Caco-2 (cell line): ENCODE measurements at places on chromosomes 11 and 22. TPM values are rescaled to one million over a fixed set of nuclear protein-coding genes. Genes with fewer than 3 reads are reported as not detected.

Gene ARHGAP32
- total RNA-seq, result 54.0 and 56.0 TPM in 2 replicates

GRCh38 chr11:105032495-105032894, 2.4 kb downstream of the CASP1 start:
- no peaks in the 10 kb centered on the region for H3K36me3 ChIP-seq
- no peaks in the 10 kb centered on the region for H3K4me1 ChIP-seq
- H3K27ac ChIP-seq, result no peak overlapping the region
- DNase-seq, result no peak

- no peak overlapping the region for H3K27ac ChIP-seq
- no peak for DNase-seq
- no peaks in the 10 kb centered on the region for H3K36me3 ChIP-seq
- no peak overlapping the region for H3K4me3 ChIP-seq
- H3K4me1 ChIP-seq, result peaks cover 11% of the 10 kb centered on the region
These were observed 14.1 kb upstream of the CYB5R2 start for GRCh38 chr11:7687386-7687785.

GRCh38 chr22:43164636-43165035, 13.3 kb downstream of the TSPO start:
- H3K27ac ChIP-seq, result no peak overlapping the region
- no peaks in the 10 kb centered on the region for H3K4me1 ChIP-seq
- no peak overlapping the region for H3K4me3 ChIP-seq

- H3K4me1 ChIP-seq, result peaks cover 29% of the 10 kb centered on the region
- H3K36me3 ChIP-seq, result no peaks in the 10 kb centered on the region
- peak overlapping the region; percentile 45 for H3K27ac ChIP-seq
- DNase-seq, result peak; percentile 60
- no peak overlapping the region for H3K4me3 ChIP-seq
These were observed 4.4 kb downstream of the MOGAT2 start for GRCh38 chr11:75721852-75722668.

- H3K4me1 ChIP-seq, result peaks cover 12% of the 10 kb centered on the region
These were observed 19.3 kb downstream of the RRP7A start for GRCh38 chr22:42500161-42500835.

DNA sequence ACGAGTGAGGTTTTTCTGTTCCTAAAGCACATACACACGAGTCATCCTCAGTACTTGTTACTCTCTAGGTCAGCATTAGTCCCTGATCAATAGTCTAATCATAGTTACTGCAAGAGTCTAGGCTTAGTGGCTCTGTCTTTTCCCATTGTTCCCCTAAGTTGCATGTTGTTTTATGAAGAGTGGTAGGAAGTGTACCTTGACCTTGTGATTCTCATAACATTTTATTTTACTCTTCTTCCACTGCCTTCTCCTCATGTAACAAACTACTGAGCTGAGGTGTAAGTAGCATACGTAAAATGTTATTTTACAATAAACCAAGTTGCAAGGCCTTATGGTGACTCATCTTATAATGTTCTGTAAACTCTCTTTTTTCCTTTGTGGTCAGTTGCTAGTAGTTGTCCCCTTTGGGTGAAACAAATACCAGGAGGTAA, 15.0 kb downstream of the METTL15 start:
- no peaks in the 10 kb centered on the region for H3K36me3 ChIP-seq
- H3K4me3 ChIP-seq, result no peak overlapping the region
- no peak for DNase-seq
- no peaks in the 10 kb centered on the region for H3K4me1 ChIP-seq
- no peaks in the 10 kb centered on the region for H3K27me3 ChIP-seq

DNA sequence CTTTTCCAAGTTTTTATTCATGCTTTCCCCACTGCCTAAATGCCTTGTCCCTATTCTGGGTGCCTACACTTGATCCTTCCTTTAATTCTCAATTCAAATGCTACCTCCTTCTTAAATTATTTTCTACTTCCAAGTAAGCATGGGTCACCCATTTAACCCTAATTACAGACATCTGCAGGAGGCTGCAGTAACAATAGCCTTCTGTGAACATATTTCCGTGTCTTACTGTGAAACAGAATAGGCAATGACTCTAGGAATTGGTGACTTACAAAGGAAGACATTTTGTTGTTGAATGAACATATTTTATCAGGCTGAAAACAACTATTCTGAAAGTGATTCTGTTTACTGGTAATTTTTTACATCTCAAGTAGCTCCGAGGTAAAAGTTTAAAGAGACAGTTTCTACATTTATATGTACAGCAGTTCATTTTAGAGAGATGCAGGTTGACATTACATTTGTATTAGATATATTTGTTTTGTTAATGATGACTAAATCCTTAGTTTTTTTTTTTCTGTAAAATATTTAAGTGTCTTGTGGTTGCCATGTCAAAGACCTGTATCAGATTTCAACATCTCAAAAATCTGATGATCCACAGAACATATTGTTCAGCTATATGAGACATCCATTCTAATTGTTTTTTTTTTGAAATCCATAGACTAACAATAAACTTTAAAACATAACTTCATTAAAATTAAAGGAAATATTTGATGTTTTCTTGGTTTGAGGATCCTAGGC, 316.8 kb downstream of the CASP12 start:
- H3K36me3 ChIP-seq, result no peaks in the 10 kb centered on the region
- H3K27me3 ChIP-seq, result no peaks in the 10 kb centered on the region
- H3K4me3 ChIP-seq, result no peak overlapping the region
- DNase-seq, result no peak

DNA sequence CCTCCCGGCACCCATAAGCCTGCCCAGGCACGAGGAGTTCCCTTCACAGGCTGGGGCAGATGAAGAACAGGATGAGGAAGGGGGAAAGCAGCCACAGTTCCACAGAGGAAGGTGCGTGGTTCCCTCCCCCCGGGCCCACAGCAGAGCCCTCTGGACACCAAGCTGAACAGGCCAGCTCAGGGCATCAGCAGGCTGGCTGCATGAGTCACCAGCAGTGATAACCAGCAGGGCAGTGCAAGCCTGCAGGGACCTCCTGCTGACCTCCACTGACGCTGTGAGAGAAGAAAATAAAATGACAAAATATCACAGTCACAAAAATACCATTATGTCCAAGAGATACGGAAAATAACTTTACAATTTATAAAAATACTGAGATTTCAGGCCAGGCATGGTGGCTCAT, 11.5 kb downstream of the RTL6 start:
- H3K4me3 ChIP-seq, result no peak overlapping the region
- DNase-seq, result no peak
- no peaks in the 10 kb centered on the region for H3K27me3 ChIP-seq
- no peak overlapping the region for H3K27ac ChIP-seq
- no peaks in the 10 kb centered on the region for H3K4me1 ChIP-seq
- no peaks in the 10 kb centered on the region for H3K36me3 ChIP-seq

DNA sequence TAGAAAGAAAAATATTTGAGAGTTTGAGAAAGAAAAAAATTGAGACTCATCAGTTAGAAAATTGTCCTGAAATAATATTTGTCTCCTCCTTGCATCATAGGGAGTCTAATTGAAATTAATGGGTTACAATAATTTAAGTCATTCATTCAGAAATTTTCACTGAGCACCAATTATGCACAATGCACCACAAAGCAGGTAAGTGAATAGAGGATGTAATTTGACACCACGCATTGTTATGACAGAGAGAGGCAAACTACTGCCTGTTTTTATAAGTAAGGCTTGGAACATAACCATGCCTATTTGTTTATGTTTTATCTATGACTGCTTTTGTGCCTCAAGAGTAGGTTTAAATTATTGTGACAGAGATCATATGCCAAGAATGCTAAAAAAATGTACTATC, 537.9 kb upstream of the FAT3 start:
- H3K27ac ChIP-seq, result no peak overlapping the region
- H3K36me3 ChIP-seq, result no peaks in the 10 kb centered on the region
- no peaks in the 10 kb centered on the region for H3K4me1 ChIP-seq
- DNase-seq, result no peak
- H3K4me3 ChIP-seq, result no peak overlapping the region

DNA sequence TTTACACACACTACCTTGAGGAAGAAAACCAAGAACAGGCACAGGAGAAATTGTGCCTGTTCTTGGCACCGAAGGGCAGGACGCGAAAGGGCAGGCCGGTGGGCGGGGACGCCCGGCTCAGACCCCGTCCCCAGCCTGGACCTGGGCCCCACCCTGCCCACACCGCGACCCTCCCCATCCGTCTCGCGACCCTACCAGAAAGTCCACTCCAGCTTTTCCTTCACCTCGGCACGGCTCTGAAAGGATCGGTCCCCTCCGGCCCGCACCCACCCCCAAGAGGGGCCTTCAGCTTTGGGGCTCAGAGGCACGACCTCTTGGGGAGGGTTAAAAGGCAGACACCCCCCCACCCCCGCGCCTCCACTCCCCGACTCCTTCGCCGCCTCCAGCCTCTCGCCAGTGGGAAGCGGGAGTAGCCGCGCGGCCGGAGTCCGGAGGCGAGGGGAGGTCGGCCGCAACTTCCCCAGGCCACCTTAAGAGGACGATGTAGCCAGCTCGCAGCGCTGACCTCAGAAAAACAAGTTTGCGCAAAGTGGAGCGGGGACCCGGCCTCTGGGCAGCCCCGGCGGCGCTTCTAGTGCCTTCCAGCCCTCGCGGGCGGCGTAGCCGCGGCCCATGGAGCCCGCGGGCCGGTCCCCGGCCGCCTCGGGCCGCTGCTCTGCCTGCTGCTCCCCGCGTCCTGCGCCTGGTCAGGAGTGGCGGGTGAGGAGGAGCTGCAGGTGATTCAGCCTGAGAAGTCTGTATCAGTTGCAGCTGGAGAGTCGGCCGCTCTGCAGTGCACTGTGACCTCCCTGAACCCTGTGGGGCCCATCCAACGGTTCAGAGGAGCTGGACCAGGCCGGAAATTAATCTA, 4.4 kb downstream of the SEC14L6 start:
- no peak for DNase-seq
- H3K27ac ChIP-seq, result no peak overlapping the region
- no peaks in the 10 kb centered on the region for H3K36me3 ChIP-seq
- H3K4me3 ChIP-seq, result peak overlapping the region; percentile 22
- H3K4me1 ChIP-seq, result no peaks in the 10 kb centered on the region
- H3K27me3 ChIP-seq, result no peaks in the 10 kb centered on the region
